ENCODE measurements at places on chromosomes 2 and 18.

DNA sequence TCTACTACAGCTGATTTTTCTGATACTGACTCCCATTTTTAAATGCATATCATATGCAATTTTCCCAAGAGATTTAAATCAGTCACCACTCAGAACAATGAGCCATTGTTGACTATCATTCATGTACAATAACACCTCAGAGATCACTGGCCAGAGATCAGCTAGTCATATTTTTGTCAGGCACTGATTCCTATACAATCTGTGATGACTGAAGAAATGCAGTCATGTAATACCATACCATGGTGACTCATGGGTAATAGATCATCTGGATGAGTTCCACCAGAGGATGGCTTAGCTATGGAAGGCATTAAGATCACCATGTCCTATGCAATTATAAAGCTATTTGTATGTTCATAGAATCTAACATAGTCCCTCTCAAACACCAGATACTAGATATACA is 285.7 kb upstream of the DCC start:
- no peak for DNase-seq

DNA sequence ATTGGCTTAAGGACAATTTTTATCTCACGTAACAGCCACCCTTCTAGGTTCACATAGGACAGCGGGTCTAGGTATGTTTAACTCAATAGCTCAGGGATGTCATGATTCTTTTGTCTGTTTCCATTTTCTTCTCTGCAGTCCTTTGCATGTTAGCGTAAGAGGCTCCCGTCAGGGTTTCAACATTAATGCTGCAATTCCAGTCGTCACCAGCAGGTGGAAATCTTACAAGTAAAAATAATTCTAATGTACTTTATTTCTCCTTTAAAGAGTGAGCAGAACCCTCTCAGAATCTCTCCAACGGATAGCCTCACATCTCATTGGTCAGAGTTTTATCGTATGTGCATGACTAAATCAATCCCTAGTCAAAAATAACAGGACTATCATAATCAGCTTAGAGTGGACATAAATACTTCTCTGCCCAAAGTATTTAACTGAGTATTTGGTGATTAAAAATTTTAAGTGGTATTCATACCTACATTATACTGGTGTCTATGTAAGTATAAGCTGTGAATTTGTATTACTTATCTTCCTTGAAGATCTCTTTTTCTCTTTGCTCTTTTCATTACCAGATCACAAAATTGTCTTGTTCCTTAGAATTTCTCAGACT is 487.2 kb upstream of the GCFC2 start:
- peak; percentile 1 for DNase-seq

GRCh38 chr2:111897630-111897923 is 830 bp upstream of the MERTK start:
- DNase-seq: no peak

GRCh38 chr18:5546660-5547059 is 2.9 kb upstream of the EPB41L3 start:
- no peak for DNase-seq

GRCh38 chr2:157471078-157471477 is 27.2 kb upstream of the CYTIP start:
- no peak for DNase-seq

DNA sequence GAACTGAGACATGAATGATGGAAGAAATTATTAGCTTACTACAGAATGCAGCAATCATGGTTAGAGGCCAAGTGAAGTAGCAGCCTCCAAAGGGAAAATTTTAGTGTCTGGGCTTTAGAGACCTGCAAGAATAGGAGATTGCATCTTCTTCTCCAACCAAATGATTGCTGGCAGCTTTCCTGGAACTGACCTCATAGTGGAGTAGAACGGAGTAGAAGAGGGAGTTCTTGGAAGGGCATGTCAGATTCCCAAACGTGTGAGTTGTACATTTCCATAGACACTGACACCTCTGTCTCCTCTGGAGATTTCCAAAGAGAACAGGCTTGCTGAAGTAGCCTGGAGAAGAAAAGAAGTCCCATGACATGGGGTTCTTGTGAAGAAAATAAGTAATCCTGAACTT is 169.8 kb upstream of the ERBB4 start:
- no peak for DNase-seq

DNA sequence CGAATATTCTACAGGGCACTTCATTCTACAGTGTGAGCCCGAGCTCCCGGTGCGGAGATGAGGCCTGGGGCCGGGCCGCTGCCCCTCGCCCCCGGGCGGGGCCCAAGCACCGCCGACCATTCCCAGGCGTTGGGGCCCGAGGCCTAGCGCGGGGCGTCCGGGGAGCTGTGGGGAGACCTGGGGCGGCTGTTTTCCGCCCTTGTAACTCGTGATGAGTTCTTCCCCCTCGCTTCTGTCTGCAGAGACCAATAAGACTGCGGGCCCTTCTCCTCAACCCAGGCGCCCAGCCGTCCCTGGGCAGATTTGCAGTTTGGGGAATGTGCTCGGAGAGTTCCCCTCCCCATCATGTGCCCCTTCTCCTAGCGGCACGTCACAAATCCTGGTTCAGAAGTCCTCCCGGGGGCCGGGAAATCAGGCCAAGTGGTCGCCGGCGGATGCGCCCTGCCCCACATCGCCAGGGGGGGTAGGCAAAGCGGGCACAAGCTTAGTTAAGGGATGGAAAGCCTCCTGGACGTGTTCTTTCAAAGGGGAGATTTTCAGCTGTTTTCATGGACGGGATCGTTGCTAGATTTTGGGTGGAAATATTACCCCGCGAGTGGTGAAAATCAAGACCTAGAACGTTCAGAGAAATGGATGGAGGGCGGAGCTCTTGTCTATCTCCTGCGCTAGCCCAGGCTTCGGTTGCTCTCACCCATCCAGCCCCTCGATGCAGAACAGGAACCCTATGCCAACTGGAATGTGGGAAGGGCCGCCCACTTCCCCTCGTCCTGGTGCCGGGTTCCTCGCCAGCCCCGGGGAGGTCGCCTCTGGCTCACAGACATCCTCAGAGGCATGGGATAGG is 18.8 kb upstream of the HAAO start:
- DNase-seq: no peak

GRCh38 chr2:30584116-30584515 is 137.1 kb downstream of the LCLAT1 start:
- DNase-seq: no peak

GRCh38 chr2:191358325-191359025 is 113.3 kb downstream of the MYO1B start:
- no peak for DNase-seq

DNA sequence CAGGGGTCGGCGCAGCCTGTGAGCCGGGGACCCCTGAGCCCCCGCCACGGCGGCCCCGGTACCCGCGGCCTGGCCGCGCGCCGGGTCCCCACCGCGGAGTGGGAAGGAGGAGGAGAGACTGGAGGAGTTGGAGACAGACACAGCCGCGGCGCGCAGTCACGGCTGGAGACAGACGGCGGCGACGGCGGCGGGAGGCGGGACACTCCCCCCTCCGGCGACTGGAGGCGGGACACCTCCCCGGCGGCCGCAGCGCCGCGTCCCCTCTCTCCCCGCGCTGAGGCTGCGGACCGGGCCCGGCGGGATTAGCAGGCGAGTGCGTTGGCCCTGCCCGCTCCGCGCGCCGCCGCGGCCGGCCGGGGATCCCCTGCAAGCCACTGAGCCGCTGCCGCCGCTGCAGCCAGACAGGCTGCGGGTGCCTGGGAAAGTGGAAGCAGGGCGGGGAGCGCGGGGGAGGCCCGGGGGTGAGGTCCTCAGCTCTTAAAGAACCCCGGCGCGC is 1.0 kb upstream of the LDLRAD4 start:
- DNase-seq: no peak

- DNase-seq: no peak
These were observed 7.6 kb upstream of the BMP10 start for GRCh38 chr2:68878753-68879152.

GRCh38 chr2:25567406-25567805 is 106.0 kb downstream of the DTNB start:
- no peak for DNase-seq

DNA sequence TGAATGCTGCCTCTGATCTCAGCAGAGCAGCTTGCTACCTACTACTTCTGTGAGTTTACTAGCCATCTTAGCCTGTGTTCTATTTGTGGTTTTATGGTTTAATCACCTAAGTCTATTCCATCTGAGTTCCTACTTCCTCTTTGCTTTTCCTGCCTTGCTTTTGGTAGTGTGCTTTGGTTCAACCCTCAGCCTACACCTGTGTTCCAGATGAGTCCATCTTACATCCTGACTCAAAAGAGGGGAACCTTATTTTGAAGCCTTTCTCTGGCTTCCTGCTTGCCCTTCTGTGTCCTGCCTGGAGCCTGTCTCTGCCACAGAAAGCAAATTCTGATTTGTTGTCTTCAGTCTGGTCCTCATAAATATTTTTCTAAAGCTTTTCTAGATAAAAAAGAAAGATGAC is 530.3 kb upstream of the MEX3C start:
- no peak for DNase-seq

GRCh38 chr2:75896779-75897366 is 186.2 kb upstream of the GCFC2 start:
- DNase-seq: peak; percentile 25

DNA sequence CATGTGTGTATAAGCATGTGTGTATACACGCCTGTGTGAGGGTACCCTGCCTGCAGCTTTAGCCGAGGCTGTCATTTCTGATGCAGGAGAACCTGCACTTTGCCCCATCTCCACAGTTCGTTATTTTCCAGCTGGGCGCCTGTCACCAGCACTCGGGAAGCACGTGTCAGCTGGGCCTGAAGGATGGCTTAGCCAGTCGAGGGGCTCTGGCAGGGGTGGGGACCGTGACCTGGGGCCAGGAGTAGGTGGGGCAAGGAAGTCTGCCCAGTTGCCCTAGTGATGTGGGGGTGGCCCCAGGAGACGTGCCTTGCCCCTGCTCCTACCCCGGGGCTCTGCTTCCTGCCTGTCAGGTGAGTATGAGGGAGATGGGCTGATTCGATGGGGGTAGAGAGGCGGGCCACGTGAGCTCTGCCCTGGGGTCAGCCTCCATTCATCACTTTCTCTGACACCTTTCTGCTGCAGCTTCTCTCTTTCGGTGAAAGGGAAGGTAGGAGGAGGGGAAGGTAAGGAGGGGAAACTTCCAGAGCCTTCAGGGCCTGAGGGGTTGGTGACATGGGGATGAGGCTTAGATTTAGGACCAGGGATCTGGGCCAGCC is 130.6 kb upstream of the SKOR2 start:
- DNase-seq: no peak

GRCh38 chr2:28370354-28370753 is 22.3 kb upstream of the FOSL2 start:
- DNase-seq: no peak

GRCh38 chr18:23154030-23154429 is 18.7 kb downstream of the CABLES1 start:
- no peak for DNase-seq

DNA sequence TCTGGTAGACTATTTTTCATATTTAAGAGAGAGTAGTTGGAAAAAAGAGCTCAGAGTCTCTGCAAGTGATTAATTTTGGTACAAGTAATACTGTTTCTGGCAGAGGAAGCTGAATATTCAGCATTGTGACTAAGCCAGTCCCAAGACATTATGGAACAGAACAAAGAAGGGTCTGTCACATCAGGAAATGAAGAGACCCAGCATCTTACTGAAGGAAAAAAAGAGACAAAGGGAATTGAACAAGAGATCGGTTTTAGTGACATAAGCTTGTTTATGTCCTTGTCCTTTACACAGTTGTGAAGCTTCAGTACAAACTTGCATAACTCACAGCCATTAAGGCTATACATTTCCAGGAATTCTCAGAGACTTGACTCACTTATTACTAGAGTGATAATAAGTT is 568.5 kb upstream of the SLC8A1 start:
- no peak for DNase-seq

- no peak for DNase-seq
These were observed 176.1 kb upstream of the SPRED2 start for GRCh38 chr2:65608466-65608865.
